ENCODE measurements at places on chromosomes 5 and 9.

- no peak for DNase-seq
Observed at GRCh38 chr9:135488013-135488330, 8.4 kb downstream of the PPP1R26 start.

DNA sequence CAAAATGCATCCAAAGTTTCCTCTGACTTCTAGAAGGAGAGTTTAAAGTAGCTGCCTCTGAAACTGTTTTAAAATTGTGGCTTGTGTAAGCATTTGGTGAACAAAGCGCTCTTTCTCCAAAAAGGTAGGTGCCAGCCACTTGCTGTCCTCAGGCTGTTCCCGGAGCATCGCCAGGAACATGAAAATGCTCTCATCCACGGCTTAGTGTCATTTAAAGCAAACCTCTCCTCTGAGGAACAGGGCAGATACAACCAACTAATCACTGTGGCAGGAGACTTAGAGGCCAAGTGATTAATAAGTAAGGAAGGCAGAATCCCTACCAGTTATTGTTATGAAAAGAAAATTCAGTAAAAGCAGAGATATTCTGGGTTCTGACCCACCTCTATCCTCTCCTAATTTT, 165.6 kb downstream of the DCP2 start:
- no peak for DNase-seq

DNA sequence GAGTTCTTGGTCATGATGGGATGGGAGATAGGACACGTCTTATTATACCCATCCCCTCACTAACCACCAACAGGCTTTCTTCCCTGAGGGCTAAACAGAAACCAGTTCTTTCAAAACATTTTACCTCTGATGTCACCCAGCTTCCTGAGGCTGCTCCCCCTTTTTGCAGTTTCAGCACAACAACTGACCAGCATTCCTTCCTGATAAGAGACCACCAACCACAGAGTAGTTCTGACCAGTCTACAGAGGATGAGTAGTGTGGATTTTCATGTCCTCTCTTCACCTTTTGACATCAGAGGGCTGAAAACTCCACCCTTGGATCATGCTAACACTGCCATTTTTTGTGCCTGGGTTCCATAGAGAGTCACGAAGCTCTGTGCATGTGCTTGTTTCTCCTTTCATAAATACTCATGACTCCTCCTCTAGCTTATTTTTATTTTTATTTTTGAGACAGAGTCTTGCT, 82.6 kb downstream of the OSTF1 start:
- no peak for DNase-seq

- DNase-seq, result no peak
Observed at GRCh38 chr9:13427587-13427986, 148.1 kb upstream of the MPDZ start.

GRCh38 chr9:79731171-79731890, 159.6 kb downstream of the TLE4 start:
- DNase-seq, result no peak

DNA sequence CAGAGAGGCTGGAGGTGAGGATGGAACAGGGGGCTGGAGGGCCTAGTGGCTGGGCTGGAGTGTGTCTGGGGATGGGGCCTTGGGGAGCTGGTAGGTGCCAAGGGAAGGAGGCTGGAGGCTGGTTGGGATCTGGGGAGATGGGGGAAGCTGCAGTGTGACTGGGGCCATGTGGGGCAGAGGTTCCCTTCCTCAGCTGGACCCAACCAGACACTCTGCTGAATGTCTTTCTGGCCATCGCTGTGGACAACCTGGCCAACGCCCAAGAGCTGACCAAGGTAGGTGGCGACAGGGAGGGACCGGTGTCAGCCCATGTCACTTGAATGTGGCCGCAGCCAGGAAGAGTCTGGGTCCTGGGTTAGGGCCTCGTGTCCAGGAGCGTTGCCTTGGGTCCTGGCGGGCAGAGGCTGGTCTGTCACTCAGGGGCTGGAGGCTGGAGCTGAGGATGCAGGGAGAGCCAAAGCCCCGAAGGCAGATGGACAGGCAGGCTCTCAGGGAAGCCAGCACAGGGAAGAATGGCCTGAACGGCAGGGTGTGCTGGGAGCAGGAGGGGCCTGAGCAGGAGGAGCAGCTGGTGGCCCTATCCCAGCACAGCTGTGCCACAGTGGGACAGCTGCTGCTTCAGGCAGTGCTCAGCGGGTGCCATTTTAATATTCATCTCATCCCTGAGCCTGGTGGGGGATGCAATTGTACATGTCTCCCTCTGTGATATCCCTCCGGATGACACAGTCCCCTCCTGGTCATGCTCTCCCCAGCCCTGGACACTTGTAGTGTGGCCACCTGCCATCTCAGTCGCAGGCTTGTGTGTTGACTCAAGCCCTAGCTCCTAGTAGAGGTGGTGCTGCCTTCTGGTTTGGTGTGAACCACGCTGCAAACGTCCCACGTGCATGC, 132.5 kb downstream of the CACNA1B start:
- DNase-seq, result no peak

Measured in GM12892 (cell line).